Left kidney (tissue), 8 donors: ENCODE measurements at places on chromosomes 11 and 22. TPM values are rescaled to one million over a fixed set of nuclear protein-coding genes. Genes with fewer than 3 reads are reported as not detected.

DMC1 gene
- 8.1 TPM for polyA plus RNA-seq

UBQLNL gene
- 1.4 TPM for polyA plus RNA-seq

MMP13 gene
- not detected for polyA plus RNA-seq

MS4A4E gene
- 0.76 TPM for polyA plus RNA-seq

HBE1 gene
- polyA plus RNA-seq = 10.4 TPM

KDELR3 gene
- 11.0 TPM for polyA plus RNA-seq

LRP4 gene
- 33.4 TPM for polyA plus RNA-seq
